ENCODE measurements at places on chromosomes 7 and 10. TPM values are rescaled to one million over a fixed set of nuclear protein-coding genes. Genes with fewer than 3 reads are reported as not detected.

The ADRA2A gene
- total RNA-seq: not detected

The IKZF1 gene
- total RNA-seq: not detected

The CWF19L1 gene
- 28.5 TPM for total RNA-seq

The PAPSS2 gene
- 77.9 TPM for total RNA-seq

The MOGAT3 gene
- not detected for total RNA-seq

The LRRC72 gene
- not detected for total RNA-seq
